ENCODE measurements at places on chromosomes 4 and X. TPM values are rescaled to one million over a fixed set of nuclear protein-coding genes. Genes with fewer than 3 reads are reported as not detected.

GRCh38 chrX:153741446-153741845, 16.8 kb downstream of the ABCD1 start:
- H3K36me3 ChIP-seq = peaks cover 2% of the 10 kb centered on the region
- no peak overlapping the region for H3K27ac ChIP-seq
- no peak overlapping the region for H3K4me3 ChIP-seq
- H3K27me3 ChIP-seq = no peaks in the 10 kb centered on the region
- DNase-seq = no peak

- DNase-seq = no peak
- no peaks in the 10 kb centered on the region for H3K27me3 ChIP-seq
- no peaks in the 10 kb centered on the region for H3K36me3 ChIP-seq
Observed at GRCh38 chrX:1894740-1895139, 279.9 kb downstream of the ASMT start.

DNA sequence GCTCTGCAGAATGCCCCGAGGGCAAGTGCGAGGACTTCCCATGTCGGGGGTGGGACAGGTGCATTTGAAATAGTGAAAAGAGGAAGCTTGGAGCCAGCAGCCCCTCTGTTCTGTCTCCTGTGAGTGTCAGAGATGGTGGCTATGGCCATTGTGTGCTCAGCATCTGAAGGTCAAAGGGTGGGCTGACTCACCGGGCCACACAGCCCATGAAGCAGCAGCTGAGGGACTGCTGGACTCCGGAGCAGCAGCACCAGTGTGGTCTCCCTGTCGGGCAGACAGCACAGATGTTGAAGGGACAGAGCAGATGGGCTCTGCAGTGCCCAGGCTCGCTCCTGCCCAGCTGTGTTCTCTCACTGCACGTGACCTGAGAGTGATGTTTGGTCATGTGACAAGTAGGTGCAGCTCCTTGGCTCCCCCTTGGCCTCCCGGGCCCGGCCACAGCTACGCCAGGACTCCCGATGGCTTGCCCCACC, 53.5 kb downstream of the TBC1D14 start:
- no peak overlapping the region for H3K4me3 ChIP-seq
- peaks cover 4% of the 10 kb centered on the region for H3K4me1 ChIP-seq
- H3K27me3 ChIP-seq = no peaks in the 10 kb centered on the region
- H3K36me3 ChIP-seq = no peaks in the 10 kb centered on the region

RTL3 gene
- total RNA-seq = not detected

GRCh38 chrX:153927672-153927921, 1.5 kb upstream of the ARHGAP4 start:
- peaks cover 8% of the 10 kb centered on the region for H3K36me3 ChIP-seq
- H3K4me1 ChIP-seq = peaks cover 21% of the 10 kb centered on the region
- DNase-seq = no peak
- H3K27me3 ChIP-seq = no peaks in the 10 kb centered on the region
- peak overlapping the region; percentile 92 for H3K27ac ChIP-seq

- peaks cover 56% of the 10 kb centered on the region for H3K4me1 ChIP-seq
- peaks cover 13% of the 10 kb centered on the region for H3K36me3 ChIP-seq
- peak; percentile 46 for DNase-seq
- H3K4me3 ChIP-seq = peak overlapping the region; percentile 7
- H3K27me3 ChIP-seq = no peaks in the 10 kb centered on the region
Observed at GRCh38 chr4:38084877-38085711, 124.9 kb downstream of the PTTG2 start.

GRCh38 chrX:23765449-23765848, 17.5 kb upstream of the SAT1 start:
- no peak overlapping the region for H3K4me3 ChIP-seq
- no peaks in the 10 kb centered on the region for H3K36me3 ChIP-seq
- no peaks in the 10 kb centered on the region for H3K27me3 ChIP-seq
- H3K4me1 ChIP-seq = no peaks in the 10 kb centered on the region
- no peak overlapping the region for H3K27ac ChIP-seq

ELMOD2 gene
- total RNA-seq = 45.6 TPM

CYTL1 gene
- total RNA-seq = 13.9 TPM

CCDC110 gene
- 1.0 TPM for total RNA-seq

RASSF6 gene
- total RNA-seq = 1.5 TPM

- H3K36me3 ChIP-seq = no peaks in the 10 kb centered on the region
- H3K27ac ChIP-seq = no peak overlapping the region
- no peak for DNase-seq
- no peaks in the 10 kb centered on the region for H3K27me3 ChIP-seq
- H3K4me3 ChIP-seq = no peak overlapping the region
Observed at GRCh38 chrX:76127341-76127740, 45.5 kb upstream of the PBDC1 start.

DNA sequence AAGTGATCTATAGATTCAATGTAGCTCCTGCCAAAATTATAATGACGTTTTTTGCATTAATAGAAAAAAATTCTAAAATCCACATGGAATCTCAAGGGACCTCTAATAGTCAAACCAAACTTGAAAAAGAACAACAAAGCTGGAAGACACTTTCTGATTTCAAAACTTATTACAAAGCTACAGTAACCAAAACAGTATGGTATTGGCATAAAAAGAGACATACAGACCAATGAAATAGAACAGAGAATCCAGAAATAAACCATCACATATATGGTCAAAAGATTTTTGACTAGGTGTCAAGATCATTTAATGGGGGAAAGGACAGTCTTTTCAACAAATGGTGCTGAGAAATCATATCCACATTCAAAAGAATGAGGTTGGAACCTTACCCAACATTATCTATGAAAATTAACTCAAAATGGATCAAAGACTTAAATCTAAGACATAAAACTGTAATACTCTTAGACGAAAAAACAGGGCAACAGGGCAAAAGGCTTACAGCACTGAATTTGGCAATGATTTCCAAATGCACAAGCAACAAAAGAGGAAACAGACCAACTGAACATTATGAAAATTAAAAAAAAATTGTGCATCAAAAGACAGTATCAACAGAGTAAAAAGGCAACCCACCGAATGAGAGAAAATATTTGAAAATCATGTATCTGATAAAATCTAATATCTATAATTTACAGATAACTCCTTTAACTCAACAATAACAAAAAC, 3.9 kb downstream of the FBXO8 start:
- no peaks in the 10 kb centered on the region for H3K27me3 ChIP-seq
- H3K4me3 ChIP-seq = no peak overlapping the region
- DNase-seq = no peak
- H3K36me3 ChIP-seq = peaks cover 18% of the 10 kb centered on the region

PAGE2 gene
- total RNA-seq = not detected

DNA sequence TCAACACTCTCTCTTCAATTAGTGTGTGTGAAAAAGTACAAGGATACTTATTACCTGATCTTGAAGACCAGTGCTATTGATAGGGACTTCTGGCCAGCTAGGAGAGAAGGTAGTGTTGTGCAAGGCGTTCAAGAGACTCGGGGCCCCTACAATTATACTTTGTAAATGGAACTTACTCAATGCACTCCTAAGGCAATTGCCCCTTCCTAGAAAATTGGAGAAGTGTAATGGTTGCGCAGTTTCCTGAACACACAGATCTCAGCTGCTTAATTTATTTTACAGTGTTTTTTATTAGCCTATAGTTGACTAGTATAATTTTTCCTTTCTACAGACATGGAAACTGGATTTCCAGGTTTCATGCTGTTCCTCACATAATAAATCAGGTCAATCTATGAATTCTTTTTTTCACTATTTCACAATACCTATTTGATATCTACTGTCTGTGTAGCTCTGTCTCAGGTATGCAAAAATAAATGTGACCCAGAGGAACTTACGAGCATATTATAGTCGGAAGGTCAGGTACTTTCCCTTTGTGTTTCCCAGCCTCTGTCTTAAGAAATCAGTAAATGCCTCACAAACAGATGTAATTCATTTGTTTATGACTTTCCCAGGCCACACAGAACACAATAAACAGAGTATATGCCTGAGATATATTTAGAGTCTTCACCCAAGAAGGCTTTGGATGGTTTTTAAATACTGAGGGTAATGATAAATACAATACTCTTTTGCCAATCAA, 89.1 kb upstream of the TET2 start:
- peaks cover 2% of the 10 kb centered on the region for H3K36me3 ChIP-seq
- no peaks in the 10 kb centered on the region for H3K27me3 ChIP-seq
- H3K27ac ChIP-seq = no peak overlapping the region
- peaks cover 11% of the 10 kb centered on the region for H3K4me1 ChIP-seq
- no peak for DNase-seq
- H3K4me3 ChIP-seq = no peak overlapping the region
